Activated T-cell treated with anti-CD3 and anti-CD28 coated beads, Interleukin-2, amount 50 U/mL, for 72 hours (primary cell): ENCODE measurements at places on chromosomes 11 and 22. TPM values are rescaled to one million over a fixed set of nuclear protein-coding genes. Genes with fewer than 3 reads are reported as not detected.

The CRELD2 gene
- total RNA-seq = 24.4 TPM

The ASPHD2 gene
- 14.6 TPM for total RNA-seq

The ACTN3 gene
- total RNA-seq = 0.32 TPM

The SLC37A2 gene
- total RNA-seq = 1.0 TPM

The OR2D2 gene
- total RNA-seq = 0.29 TPM

The CCDC116 gene
- 0.22 TPM for total RNA-seq

The MMP12 gene
- not detected for total RNA-seq
